ENCODE measurements at places on chromosomes 3 and 15.

DNA sequence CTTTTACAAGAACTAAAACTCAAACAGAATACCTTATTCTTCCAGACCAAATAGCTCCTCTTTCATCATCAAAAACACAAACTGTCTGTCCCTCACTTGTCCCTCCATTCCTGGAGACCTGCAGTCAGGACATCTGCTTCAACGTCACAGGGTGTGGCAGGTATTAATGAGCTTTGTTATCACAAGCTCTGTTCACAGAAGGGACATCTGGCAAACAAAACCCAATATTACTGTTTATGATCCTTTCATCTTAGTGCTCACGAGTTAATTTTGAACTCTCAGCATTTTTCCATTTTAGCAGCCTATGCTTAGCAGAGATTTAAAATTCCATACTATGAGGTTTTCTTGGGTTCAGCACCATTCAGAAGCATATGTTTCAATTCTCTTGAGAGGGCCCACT, 32.9 kb downstream of the AP3S2 start:
- no peak for DNase-seq

GRCh38 chr3:9244495-9245183, 4.8 kb downstream of the SRGAP3 start:
- no peak for DNase-seq

GRCh38 chr3:129003578-129004112, 2.5 kb downstream of the EFCC1 start:
- no peak for DNase-seq

- DNase-seq: no peak
Observed at GRCh38 chr3:66000506-66000905, 38.2 kb downstream of the MAGI1 start.

DNA sequence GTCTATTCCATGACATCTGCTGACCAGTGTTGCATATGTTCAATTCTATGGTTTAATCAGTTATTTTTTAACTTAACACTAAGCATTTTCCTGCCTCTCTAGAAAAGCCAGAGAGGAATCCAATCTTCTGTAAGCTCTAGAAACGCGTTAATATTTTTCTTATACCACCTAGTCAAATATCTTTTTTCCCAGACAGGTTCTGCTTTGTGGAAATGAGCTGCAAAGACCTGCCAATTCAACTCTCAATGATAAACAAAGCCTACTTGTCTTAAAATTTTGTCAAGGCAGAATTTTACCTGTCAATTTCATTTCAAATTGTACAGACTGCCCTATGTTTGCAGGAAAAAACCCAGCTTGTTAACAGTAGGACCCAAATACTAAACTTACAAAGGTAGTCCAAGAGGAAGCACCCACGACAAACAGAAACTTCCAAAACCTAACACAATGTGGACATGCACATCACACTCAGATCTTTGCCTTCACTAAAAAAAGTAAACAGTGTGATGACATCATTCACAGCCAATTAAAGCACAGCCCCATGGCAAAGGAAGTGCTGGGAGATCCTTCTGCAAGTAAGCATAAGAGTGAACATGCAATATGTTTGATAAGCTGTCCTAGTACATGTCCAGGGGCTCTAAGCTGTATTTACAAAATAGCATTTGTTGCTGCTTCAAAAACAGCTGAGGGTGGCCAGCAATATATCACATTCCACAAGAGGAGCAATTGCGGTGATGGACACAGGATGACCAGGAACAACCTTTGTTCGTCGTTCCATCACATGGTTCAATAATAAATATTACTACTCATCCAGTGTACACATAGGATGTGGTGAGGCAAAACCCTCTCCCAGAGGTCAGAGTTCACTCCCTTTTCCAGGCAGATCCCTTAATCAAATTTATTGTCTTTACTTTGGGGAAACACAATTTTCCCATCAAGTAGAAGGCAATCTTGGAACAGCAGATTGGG, 139.4 kb upstream of the TSC22D2 start:
- DNase-seq: no peak

DNA sequence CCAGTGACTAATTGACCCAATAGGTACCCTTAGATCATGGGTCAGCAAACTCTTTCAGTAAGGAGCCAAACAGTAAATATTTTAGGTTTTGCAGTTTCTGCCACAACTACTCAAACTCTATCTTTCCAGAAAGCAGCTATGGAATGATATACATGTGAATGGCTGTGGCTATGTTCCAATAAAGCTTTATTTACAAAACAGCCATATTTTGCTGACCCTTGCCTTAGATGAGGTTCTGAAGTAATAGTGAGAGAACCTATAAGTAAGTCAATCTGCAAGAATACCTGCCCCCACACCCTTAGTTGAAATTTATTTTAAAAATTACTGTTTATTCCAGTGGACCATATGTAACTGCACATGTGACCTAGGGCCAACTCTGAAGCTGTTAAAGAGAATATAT, 134.0 kb downstream of the CMSS1 start:
- no peak for DNase-seq

- DNase-seq: no peak
Observed at GRCh38 chr3:178475062-178475461, 61.2 kb upstream of the KCNMB2 start.

DNA sequence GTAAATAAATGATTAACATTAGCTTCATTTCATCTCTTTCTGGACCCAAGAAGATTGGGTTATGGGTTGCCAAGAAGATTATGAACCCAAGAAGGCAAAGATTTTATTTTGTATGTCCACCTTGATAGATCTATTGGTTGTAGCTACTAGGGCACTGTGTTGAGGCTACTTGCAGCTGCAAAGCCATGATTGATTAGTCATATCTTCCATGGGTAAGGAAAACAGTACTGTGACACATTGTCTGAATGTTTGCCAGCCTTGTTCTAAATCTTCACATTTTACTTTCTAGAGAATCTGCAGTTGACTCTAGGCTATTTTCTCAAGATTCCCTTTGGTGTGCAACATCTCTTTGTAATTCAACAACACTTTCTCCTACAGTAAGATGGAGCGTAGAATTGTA, 229.2 kb upstream of the KCNH8 start:
- DNase-seq: no peak

DNA sequence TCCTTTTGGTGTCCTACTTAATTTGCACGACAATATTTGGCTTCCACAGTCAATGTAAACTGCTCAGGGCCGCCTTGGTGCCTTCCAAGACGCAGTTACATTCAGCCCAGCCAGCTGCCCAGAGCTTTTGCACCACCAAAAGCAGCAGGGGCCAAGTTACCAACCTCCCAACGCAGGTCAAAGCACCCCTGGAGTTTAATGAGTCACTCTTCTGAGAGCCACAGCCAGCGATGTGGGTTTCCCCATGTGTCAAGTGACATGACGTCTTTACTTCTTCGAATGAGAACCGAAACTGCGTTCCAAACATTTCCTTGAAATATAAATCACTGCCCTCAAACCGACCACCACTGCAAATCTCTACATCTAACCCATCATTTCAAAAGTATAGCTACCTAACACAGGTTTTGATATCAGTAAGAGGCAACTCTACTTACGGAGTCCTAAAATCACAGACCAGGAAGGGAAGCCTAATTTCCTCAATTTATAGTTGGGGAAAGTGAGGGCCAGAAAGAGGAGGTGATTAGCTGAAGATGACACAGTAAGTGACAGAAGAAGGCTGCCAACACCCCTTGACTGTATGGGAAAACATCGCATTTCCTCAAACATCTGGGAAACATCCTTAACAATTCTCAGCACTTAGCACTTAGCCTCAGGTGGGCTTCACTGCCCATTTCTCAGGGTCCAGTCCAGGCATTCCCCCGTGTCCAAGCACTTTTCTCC, 24.5 kb downstream of the MB21D2 start:
- no peak for DNase-seq

GRCh38 chr15:39455471-39455991, 125.3 kb upstream of the THBS1 start:
- DNase-seq: no peak

DNA sequence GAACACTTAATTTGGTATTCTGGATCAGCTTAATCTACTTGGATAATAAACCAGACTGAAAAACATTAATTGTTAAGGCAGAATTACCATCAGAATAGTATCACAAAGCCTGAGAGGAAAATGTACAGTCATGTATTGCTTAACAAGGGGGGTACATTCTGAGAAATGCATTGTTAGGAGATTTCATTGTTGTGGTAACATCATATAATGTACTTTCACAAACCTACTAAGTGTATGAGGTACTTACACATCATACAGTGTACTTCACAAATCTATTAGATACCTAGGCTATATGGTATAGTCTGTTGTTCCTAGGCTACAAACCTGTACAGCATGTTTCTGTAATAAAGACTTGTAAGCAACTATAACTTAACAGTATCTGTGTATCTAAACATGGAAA, 68.2 kb downstream of the NBEAL2 start:
- no peak for DNase-seq

DNA sequence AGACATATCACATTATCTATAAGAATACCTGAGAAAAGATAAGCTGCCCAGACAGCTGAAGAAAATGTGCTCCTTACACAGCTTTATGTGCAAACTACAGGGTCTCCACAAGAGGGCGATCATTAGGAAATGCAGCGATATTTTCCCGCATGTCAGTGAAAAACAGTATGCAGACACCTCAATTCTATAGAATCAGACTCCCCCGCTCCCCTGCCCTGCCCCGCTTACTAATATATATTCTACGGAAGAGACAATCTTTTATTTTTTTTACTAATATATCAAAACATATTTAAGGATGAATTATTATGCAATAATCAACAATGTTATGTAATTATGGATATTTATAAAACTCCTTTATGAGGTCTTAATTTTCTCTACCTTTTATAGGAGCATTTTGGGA, 681.3 kb downstream of the ROBO1 start:
- no peak for DNase-seq

DNA sequence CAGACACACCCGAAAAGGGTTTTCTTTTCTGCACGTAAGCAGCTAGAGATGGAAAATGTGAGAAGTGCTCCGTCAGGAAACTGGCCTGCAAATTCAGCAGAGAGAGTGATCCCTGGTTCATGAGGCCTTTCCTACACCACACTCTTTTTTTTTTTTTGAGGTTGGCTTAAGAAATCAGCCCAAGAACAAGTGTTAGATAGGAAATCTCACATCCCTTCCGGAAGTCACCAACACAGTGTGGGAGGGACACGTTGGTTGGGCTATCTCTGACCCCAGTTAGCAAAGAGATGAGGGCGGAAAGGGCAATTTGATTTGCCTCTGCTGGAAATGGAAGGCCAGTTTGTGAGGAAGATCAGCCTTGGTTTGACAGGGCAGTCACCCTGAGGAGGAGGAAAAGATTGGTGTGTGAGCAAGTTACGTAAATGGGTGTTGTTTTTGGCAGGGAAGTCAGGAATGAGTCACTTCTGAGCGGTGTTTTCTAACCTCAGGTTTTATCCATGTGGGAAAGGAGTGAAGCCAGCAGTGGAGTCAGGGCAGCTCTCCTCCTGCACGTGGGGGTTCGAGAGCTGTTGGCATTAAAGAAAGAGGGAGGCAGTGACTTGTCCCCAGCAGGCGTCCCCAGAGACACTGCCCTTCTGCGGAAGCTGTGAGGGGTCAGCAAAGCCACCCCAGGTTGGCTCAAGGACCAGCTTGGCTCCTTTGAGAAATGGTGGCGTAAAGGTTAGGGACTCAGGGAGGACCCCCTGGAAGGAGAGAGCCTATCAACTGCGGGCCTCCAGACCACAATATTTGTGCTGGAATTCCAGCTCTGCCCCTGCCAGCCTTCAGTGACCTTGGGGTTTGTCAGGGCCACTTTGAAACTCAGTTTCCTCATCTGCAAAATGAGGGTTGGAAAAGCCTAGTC, 237.6 kb upstream of the BHLHE40 start:
- DNase-seq: no peak

DNA sequence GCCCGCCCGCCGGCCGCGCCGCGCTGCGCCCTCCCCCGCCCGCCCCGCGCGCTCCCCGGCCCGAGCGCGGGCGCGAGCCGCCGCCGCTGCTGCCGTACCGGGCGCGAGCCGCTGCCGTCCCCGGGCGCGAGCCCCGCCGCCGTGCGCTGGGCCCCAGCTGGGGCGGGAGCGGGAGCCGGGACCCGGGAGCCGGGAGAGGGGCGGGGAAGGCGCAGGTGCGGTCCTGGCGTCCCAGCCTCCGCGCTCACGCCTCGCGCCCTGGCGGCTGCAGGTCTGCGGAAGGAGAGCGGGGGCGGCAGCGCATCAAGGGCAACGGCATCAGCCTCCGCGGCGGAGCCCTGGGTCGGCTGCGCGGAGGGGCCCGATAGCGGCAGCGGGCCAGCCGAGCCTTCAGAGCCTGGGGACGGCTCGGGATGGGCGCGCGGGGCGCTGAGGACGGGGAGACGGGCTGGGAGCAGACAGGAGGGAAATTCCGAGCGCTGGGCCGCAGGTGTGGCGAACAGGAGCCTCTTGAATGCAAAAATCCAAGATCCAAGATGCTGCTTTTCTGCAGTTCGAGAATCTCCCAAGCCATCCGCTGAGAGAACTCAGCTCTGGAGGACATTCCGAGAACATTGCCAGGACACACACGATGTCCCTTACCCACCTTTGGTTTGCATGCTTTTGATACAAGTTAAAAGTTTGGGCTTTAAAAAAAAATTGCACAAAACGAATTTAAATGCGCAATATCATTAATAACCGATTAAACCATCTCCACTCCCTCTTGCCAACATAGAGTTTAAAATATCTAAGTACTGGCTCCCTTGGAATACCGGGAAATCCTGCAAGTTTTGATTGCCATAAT, 251.1 kb downstream of the TJP1 start:
- DNase-seq: no peak

DNA sequence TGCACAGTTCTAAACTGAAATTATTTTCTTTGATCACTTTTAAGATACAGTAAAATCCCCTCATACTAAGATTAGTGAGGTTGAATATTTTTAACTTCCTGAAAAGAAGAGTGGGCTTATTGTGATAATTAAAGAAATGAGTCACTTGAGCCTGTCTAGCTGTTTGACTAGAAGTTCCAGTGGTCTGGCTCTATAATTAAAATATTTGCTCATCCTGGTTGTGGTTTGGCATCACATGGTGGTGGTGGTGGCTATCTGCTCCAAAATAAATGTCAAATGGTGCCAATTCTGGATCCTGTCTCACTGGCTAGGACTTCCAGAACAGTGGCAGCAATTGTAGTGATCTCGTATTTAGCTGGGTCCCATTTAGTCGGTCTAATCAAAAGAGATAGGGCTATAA, 8.6 kb upstream of the TEX9 start:
- no peak for DNase-seq

DNA sequence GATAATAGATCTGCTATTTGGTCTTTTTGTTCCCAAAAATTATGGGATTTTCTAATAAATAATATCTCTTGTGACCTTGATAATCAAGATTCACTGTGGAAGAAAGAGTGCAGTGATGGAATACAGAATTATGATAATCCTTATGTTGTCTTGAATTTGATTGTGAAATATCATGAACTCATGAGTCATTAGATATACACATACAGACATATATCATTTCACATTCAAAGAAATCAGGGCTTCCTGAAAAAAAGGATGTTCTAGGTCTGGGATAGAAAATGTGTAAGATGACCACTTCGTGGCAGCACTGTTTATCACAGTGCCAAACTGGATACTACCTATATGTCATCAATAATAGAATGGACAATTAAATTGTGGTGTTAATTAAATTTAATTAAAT, 97.7 kb downstream of the DPH6 start:
- no peak for DNase-seq

DNA sequence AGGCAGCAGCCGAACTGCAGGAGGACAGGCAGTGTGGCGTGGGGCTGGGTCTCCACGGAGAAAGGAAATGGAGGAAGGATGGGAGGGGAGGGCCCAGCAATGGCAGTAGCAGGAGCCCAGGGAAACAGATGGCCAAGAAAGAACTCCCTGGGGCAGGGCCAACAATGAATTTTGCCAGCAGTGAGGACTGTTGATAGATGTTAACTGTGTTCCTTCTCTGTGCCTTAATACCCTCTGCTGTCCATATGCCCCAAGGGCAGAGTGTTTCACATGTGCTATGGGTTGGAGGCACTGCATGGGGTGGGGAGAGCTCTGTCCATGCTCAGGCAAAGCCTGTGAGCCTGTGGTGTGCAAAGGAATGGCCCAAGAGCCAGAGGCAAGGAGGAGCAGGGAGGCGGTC, 70.8 kb upstream of the POMGNT2 start:
- DNase-seq: no peak
